ENCODE measurements at places on chromosomes 6 and 20. TPM values are rescaled to one million over a fixed set of nuclear protein-coding genes. Genes with fewer than 3 reads are reported as not detected.

Gene RBBP8NL
- not detected for total RNA-seq

Gene GNAS-AS1
- 2.0 TPM for total RNA-seq

- DNase-seq = no peak
Observed at GRCh38 chr20:8652396-8652795, 416.5 kb upstream of the PLCB4 start.

GRCh38 chr20:57403216-57403615, 12.0 kb downstream of the RBM38 start:
- DNase-seq = no peak

DNA sequence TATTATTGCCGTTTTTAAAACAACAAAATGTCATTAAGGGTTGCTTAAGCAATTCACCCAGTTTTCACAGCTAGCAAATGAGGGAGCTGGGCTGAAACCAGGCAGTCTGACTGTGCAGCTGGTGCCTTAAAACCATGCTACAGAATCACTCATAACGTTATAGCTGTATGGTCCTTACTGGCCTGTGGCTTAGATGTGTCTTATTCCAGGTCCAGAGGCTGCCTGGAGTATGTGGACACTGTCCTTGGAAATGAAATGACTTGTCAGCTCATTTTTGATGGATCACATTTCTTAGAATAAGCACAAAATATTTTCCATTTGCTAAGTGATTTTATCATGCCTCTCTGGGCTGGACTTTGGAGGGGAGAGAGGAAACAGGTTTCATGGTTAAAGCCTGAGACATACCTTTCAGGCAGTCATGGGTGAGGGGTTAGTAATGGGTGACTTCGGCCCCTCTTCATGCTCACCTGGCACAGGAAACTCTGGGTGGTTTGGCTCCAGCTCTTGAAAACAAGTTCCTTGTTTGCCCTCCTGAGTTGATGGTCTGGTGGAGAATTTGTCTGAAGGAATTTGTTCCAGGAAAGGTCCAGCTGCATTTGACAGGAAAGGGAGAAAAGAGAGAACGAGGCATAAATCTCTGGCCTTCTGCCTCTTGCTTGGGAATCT, 823.2 kb downstream of the DHX35 start:
- no peak for DNase-seq

GRCh38 chr6:93177918-93178317, 241.4 kb downstream of the EPHA7 start:
- DNase-seq = no peak

DNA sequence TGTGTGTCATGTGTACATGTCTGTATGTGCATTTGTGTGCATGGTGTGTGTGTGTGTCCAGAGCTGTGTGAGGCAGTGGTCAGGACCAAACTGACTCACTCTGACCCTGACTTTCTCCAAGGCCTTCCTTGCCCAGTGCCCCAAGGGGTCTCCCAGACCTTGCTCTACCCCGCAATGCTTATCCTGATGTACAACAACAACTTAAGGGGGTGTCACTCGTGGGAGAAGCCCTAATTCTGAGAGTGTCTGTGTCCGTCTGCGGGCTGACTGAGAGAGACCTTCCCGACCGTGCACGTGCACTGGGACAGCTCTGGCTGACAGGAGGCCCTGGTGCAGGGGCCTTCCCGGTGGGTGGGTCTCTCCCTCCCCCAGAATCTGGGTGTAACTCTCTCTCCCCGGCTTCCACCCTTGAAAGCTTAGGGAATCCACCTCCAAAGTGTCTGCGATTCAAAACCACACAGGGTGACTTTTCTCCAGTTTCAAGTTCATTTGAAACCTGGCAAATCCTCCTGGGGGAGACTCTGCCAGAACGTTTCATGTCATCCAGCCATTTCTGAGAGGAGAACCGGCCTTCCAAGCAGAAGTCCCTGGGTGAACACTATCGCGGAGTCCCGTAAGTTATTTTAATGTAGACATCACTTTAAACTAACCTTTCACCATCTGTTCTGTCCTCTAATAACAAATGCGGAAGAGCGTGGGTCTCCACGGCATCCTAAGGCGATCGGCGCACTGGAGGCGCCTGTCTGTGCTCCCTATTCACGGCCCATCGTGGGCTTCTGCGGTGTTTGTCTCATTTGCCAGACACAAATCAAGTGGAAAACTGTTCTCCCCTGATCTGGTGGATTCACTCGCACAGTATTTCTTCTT, 225.5 kb downstream of the TAF4 start:
- no peak for DNase-seq

GRCh38 chr20:50722424-50723155, 8.8 kb upstream of the PARD6B start:
- no peak for DNase-seq

GRCh38 chr6:74063391-74063790, 367.4 kb downstream of the CD109 start:
- DNase-seq = no peak

DNA sequence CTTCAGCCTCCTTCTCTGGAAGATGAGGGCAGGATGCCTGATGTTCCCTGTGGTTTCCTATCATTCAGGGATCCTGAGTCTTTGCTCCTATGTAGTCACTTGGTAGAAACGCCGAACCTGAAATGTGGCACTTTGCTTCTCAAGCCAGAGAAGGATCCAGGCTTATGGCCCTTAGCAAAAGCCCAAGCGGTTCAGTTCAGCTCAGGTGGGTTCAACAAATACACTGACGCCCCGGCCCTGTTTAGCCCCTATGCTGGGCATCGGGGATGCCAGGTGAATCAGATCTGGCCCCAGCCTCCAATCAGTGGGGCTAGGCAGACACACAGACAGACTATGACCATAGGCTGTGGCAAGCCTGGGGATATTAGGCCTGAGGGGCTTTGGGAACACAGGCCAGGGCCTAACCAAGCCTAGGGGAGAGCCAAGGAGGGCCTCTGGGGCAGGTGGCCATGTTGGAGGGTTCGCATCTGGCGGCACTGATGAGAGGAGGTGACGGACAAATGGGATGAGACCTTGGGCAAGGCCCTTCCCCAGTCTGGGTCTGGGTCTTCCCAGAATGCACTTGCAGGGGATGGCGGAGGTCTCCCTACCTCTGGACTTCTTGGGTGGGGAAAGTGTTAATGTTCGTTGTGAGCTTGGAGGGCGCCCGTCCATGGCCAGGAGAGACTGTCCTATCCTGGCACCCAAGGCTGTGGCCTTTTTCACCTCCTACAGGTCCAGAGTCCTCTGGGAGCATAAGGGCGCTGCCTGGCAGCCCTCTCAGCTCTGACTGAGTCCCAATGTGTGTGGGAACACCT, 17.6 kb upstream of the SRC start:
- no peak for DNase-seq
